T-helper 22 cell (primary cell): ENCODE measurements at places on chromosomes 4 and X.

DNA sequence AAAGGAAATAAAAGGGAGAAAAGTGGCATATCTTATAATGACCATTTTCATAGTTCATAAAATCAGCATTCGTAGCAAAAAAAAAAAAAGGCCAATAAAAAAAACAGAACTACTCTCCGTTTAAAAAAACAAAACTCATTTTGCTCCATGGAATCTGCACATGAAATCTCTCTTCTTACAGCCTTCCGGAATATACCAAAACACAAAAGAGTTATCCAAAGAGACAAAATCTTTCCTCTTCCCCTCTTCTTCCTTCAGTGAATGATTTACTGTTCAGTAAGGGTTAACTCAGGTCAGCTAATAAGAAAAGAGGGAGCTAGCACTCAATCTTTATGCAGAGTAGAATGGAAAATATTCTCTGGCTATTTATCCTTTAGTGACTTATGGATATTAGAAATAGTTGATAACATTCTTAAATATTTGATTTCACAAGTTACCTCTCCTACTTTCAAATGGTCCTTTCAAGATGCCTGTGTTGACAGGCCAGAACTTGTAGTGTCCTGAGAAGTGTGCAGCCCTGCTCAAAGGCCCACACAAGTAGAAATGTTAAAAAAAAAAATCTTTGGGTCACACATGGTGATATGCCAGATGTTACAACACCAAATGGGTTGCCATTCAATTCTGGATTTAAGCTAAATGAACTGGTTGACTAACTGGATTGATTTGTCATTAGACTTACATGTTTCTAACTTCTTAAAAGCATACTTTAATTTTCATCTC lies 42.1 kb downstream of the PDGFC start:
- no peak for DNase-seq

- peak; percentile 76 for DNase-seq
Observed at GRCh38 chr4:152100379-152101201, 339.8 kb upstream of the GATB start.

DNA sequence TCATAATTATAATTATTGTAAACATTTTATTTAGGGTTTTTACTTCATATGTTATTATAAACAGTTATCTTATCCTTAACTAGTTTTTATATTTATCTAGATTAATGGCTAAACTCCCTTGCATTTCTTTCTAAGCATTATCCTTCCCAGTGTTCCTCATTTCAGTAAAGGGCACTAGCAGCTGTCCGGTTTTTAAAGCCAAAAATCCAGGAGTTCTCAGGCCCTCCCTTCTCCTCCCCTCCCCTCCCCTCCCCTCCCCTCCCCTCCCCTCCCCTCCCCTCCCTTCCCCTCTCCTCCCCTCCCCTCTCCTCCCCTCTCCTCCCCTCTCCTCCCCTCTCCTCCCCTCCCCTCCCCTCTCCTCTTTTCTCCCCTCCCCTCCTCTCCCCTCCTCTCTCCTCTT lies 58.9 kb downstream of the FBXO8 start:
- no peak for DNase-seq

- DNase-seq, result no peak
Observed at GRCh38 chrX:24799078-24799477, 105.4 kb downstream of the POLA1 start.

DNA sequence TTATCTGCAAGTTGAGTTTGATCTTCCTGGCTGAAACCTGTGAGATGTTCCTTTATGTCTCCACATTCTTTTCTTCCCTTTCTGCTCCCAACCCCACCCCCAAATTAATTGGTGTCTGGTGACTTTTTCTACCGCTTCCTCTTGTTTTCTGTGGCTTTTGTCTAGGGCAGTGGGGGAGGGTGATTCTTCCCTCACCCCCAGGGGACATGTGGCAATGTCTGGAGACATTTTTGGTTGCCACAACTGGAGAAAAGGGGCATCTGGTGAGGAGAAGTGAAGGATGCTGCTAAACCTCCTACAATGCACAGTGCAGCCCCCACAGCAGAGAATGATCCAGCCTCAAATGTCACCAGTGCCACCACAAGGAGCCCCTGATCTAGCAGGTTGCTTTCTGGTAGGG lies 152.9 kb downstream of the NHS start:
- DNase-seq, result no peak

DNA sequence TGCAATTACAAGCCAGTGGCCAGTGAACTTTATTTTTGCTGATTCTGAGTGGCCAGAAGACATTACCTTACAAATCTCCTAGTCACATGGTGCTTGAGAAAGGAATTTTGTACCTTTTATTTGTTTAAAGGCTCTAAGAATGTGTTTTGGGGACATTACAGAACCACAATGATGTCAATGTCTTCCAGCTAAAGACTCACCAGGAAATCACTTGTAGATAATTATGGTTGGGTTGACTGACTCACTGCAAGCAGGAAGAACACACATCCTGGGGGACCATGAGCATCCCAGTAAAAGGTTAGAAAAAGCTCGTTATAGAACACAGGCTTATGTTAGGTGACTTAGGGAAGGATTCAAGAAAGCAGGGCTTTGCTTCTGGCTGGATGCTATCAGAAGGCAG lies 119.4 kb upstream of the FAM9B start:
- DNase-seq, result no peak

DNA sequence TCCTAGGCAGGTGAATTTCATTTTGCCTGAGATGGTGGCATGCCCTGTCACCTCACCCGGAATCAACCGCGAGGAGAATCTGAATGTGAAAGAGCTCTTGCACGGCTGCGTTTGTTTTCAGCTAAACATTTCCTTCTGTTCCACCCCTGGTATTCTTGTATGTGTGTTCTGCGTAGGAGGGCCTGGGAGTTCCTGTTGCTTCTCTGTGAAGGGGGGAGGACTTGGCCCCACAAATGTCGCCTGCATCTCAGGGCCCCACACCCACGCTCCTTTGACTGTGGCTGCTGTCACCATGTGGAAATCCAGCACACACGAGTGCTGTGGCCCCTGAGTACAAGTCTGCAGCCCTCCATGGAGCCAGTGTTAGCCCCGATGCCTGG lies 45.8 kb upstream of the CLCN4 start:
- peak; percentile 43 for DNase-seq

DNA sequence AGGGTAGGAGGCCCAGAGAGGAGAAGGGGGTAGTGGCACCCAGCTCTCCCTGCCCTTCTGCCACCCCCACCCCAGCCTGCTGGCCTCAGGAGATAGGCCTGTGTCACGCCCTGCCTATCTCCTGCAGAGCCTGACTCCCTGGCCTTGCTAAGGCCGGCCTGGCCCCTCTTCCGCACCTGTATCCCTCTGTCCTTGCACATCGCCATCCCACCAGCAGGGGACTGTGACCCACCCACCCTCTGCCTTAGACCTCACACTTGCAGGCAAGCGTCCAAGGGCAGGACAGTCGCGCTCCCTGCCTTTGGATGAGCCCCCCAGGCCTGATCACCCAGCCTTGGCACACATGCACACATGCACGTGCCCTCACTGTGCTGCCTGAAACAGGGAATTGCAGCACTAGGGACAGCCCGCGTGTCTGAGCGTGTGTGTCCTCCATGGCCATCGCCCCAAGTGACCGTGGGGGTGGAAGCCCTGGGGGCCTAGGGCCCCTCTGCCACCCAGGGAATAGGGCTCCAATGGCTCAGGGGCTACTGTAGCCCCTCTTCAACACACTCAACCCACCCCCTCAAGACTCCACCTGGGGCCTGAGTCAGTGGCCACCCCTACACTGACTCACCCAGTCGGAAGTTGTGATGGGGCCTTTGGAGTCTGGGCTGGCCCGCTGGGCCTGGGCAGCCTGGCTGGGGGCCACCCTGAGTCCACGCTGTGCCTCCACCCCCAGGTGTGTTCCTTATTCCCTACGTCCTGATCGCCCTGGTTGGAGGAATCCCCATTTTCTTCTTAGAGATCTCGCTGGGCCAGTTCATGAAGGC lies 2.1 kb downstream of the SLC6A8 start:
- no peak for DNase-seq

DNA sequence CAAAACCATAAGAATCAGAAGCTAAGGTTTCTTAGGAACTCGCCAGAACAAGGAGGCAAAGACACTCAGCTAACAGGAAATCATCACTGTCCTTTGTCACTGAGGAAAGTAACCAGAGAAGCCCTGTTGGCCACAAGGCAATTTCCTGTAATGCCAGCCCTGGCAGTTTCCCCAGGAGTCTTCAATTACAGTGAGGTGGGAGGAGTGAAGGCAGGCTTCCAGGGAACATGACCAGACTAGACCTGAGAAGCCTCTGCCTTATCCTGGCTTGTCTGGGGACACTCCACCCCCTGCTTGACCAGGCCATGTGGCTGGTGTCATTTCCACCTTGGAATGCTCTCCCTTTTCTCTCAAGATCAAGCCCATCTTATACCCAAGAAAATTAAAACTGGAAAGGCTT lies 125.3 kb downstream of the COL4A6 start:
- DNase-seq, result no peak

DNA sequence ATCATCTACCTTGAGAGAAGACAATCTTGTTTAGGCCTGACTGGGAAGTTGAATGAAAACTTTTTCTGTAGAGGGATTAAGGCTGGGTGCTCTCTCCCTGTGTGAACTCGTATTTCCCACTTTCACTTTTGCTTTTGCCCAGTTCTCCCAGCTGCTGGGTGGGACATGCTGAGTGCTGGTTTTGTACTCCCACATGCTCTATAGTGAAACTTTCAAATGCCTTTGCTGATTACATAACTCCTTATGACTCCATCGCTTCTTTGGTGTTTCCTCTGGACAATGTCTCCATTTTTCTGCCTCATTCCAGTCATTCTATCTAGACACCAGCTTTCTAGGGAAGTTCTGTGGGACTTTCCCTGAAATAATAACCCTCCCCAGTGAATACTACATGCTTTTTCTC lies 100.5 kb downstream of the CLNK start:
- no peak for DNase-seq

DNA sequence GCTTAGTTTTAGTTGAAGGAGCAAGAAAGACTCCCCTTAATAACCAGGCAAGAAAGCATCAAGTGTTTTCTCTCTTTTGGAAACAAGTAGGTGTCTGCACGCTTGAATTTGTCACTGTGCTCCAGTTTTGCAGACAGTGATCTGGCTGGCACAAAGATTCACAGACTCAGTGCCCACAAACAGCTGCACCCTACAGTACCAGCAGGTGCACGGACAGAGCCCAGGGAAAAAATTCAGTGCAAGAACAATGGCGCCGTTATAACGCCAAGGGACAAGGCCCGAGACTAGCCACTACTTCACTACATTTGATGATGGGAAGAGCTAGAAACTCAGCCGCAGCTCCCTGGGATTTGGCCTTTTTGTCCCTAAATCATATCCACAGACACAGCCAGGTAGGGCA lies 56.0 kb downstream of the ZNF827 start:
- DNase-seq, result no peak

GRCh38 chr4:3863841-3864741 lies 97.9 kb downstream of the ADRA2C start:
- no peak for DNase-seq

GRCh38 chr4:154088741-154089140 lies 299.9 kb upstream of the SFRP2 start:
- DNase-seq, result no peak

GRCh38 chrX:50799531-50799961 lies 14.4 kb downstream of the SHROOM4 start:
- no peak for DNase-seq

DNA sequence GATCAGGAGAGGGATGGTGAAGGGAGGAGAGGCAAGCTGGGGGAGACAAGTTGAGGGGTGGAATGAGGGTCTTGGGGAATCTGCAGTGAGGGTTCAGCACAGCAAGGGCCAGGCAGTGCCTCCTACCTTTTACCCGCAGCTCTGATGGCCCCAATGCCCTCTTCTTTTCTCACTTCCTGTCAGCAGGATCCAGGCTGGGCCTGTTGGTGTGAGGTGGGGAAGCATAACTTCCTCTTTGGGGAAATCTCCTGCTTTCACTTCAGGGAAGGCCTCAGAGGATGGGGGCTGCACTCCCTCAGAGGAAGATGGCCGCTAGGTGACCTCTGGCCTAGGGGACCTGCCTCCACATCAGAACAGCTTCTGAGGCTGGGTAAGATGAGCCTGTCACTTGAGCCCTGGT lies 36.5 kb downstream of the EFNB1 start:
- DNase-seq, result no peak

DNA sequence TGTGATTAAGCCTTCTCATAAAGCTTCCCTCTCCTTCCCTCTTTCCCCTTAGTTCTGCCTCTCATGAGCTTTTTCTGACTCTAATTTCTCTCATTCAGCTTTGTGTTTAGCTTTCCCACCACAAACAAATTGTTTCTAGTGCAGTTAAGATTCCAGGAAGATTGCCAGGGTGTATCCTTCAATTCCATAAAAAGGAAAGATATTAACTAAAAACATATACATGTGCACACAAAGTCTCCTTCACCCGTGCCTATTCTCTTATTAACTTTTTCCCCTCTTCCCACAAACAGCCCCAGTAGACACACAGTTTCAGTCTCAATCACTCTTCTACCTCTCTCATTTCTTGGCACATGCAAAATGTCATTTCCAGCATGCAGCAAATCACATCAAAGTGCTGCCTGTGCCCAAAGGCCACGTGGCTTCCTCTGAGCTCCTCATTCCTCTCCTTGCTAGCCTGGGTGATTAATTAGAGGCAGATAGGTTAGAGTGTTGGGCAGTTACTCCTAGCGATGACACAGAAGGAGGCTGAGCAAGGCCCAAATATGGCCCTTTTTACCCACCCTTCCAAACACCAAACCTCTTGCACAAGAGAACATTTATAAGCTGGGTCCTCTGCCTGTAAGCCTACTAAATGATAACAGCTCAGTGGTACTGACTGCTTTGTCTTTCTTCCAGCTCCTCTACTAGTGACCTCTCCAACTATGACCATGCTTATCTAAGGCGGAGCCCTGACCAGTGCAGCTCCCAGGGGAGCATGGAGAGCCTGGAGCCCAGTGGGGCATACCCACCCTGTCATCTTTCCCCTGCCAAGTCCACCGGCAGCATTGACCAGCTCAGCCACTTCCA lies 159.6 kb downstream of the SOWAHB start:
- DNase-seq, result no peak

DNA sequence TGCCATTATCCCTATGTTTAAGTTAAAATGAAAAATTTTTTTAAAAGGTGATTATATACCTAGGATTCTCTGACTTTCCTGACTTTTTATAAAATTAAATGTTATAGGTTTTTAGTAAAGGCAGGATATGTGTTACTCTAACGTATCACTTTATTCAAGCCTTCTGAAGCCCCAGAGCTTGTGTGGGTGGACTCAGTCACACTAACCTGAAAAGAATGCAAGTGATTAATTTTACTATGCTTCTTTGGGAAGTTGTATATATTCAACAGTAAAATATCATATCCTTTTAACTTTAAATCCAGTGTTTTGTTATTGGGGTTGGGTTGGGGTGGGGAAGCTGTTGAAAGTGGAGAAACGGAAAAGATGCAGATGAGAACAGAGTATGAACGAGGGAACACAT lies 22.8 kb downstream of the PDLIM3 start:
- no peak for DNase-seq

GRCh38 chr4:138560448-138560847 lies 318.3 kb upstream of the SLC7A11 start:
- no peak for DNase-seq

DNA sequence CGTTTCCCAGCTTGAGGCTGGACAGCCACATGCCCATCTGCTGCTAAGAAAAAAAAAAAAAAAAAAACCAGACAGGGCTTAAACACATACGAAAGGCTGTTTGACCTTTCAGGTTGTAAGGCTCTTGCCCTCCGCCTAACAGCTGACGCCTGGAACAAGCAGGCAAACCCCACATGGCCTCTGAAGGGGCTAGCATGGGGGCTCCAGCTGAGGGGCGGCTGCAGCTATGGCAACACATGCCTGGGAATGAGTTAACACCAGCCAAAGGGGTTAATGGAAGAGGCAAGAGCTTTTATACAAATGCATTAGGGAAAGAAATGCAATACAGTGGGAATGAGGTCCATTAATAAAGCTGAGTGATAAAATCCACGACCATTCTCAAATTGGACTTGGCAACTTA lies 183.6 kb downstream of the ENOX2 start:
- DNase-seq, result no peak
